ENCODE measurements at places on chromosomes 3 and 15. TPM values are rescaled to one million over a fixed set of nuclear protein-coding genes. Genes with fewer than 3 reads are reported as not detected.

ZNF592 gene
- total RNA-seq: 6.2 TPM

CD86 gene
- under 0.01 TPM for total RNA-seq

VGLL3 gene
- total RNA-seq: 28.0 TPM

LRRC3B gene
- total RNA-seq: not detected

OXTR gene
- total RNA-seq: 10.7 TPM

SERPINI2 gene
- not detected for total RNA-seq

CHDH gene
- total RNA-seq: not detected

FEZF2 gene
- total RNA-seq: not detected

CSPG4 gene
- under 0.01 TPM for total RNA-seq

CPA3 gene
- total RNA-seq: 3.1 TPM

XRN1 gene
- total RNA-seq: 42.2 TPM

INSYN1 gene
- 0.56 TPM for total RNA-seq

SLC41A3 gene
- 38.3 TPM for total RNA-seq

JAGN1 gene
- total RNA-seq: 26.7 TPM

CCDC71 gene
- 15.2 TPM for total RNA-seq

NR1I2 gene
- total RNA-seq: 0.09 TPM

UROC1 gene
- not detected for total RNA-seq

CMTM8 gene
- 1.4 TPM for total RNA-seq

KLHL40 gene
- total RNA-seq: not detected

TMOD2 gene
- total RNA-seq: 3.5 TPM

CCRL2 gene
- 4.7 TPM for total RNA-seq

PEAK1 gene
- total RNA-seq: 67.3 TPM

PIK3CB gene
- total RNA-seq: 17.3 TPM

TJP1 gene
- 85.1 TPM for total RNA-seq

CCR9 gene
- total RNA-seq: not detected

CKMT1A gene
- total RNA-seq: not detected

PLEKHO2 gene
- 21.7 TPM for total RNA-seq

TNFSF10 gene
- total RNA-seq: 36.7 TPM

CD200R1 gene
- not detected for total RNA-seq

RLBP1 gene
- not detected for total RNA-seq

SLITRK3 gene
- not detected for total RNA-seq

CD80 gene
- not detected for total RNA-seq

FBXW12 gene
- total RNA-seq: not detected

ANKUB1 gene
- not detected for total RNA-seq

DAPK2 gene
- total RNA-seq: 3.2 TPM

IL17RB gene
- total RNA-seq: not detected

SLC9C1 gene
- 0.09 TPM for total RNA-seq

ROPN1 gene
- not detected for total RNA-seq

SCN11A gene
- total RNA-seq: 0.09 TPM

GOLGA8K gene
- total RNA-seq: 0.28 TPM

AADACL2 gene
- not detected for total RNA-seq

PLSCR2 gene
- total RNA-seq: 0.18 TPM

NEIL1 gene
- 9.4 TPM for total RNA-seq

ADAMTS7 gene
- 10.7 TPM for total RNA-seq

HDC gene
- not detected for total RNA-seq

CFAP100 gene
- not detected for total RNA-seq

GP5 gene
- not detected for total RNA-seq

IL1RAP gene
- 28.1 TPM for total RNA-seq

FOXL2NB gene
- 0.09 TPM for total RNA-seq

All from endothelial cell of coronary artery (primary cell).